ENCODE measurements at places on chromosomes 7 and 10.

DNA sequence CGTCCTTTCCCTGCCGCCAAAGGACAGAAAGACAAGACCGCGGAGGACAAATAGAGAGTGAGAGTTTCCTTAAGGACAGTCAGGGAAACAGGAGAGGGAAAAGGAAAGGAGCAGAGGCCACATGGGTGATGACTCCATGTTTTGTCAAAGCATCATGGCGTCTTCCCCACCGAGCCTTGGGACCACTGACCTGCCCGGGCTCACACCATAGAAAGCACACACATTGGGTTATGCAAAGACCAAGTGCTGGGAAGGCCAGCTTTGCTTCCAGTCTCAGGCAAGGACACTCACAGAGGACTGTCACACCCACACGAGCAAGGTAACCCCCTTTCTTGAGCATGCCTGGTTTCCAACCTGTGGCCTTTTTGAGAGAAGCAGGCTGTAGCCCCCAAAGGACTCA, 23.3 kb upstream of the HABP2 start:
- no peak for DNase-seq

DNA sequence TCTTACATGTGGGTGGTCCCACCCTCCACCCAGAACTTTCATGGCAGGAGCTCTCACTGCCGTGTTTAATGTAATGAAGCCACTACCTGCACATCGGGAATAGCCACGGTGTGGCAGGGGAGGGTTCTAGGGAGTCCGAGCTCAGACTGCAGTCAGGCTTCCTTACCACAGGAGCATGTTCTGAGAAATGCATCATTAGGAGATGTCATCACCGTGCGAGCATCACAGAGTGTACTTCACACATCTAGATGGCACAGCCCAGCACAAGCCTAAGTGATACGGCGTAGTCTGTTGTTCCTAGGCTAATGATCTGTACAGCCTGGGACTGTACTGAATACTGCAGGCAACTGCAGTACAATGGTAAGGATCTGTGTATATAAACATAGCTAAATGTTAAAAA, 153.0 kb upstream of the LANCL2 start:
- DNase-seq, result no peak

DNA sequence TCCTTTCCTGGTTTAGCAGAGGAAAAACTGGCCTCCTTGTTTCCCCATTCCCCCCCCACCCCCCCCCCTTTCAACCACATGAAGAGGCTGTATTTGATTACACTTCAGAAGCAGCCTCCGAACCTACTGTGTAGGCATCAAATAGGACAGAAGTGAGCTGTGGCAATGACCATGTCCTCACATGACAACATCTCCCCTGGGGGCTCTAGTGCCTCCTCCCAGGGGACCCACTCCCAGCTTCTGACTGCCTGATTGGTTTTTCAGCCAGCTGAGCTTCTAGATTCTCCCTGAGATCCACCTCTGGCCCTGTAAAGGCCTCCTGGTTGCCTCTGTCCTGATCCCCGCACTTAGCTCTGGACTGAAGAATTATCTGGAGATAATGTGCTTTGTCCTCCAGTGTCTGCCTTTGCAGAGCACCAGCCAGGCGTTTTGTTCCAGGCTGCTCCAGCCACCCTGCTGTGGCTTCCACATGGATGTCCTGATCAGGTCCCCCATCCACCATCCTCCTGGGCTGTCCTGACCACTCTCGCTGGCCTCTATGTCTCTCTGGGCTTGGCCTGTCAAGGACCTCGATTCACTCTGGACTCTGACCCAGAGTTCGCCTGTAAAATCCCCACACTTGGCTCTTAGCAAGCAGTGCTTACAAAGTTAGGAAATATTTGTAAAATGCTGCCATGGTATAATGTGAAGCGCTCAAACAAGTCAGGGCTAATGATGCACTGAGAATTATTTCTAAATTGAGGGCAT, 42.4 kb upstream of the TOMM7 start:
- DNase-seq, result no peak

- no peak for DNase-seq
These were observed 22.2 kb downstream of the AZGP1 start for GRCh38 chr7:99953649-99954048.

Data from CD4-positive, alpha-beta T cell treated with Interleukin-12 subunit alpha and Interleukin-12 subunit beta, for 1 hour (primary cell).